Foreskin keratinocyte (primary cell): ENCODE measurements at places on chromosomes 7 and 10. TPM values are rescaled to one million over a fixed set of nuclear protein-coding genes. Genes with fewer than 3 reads are reported as not detected.

DNA sequence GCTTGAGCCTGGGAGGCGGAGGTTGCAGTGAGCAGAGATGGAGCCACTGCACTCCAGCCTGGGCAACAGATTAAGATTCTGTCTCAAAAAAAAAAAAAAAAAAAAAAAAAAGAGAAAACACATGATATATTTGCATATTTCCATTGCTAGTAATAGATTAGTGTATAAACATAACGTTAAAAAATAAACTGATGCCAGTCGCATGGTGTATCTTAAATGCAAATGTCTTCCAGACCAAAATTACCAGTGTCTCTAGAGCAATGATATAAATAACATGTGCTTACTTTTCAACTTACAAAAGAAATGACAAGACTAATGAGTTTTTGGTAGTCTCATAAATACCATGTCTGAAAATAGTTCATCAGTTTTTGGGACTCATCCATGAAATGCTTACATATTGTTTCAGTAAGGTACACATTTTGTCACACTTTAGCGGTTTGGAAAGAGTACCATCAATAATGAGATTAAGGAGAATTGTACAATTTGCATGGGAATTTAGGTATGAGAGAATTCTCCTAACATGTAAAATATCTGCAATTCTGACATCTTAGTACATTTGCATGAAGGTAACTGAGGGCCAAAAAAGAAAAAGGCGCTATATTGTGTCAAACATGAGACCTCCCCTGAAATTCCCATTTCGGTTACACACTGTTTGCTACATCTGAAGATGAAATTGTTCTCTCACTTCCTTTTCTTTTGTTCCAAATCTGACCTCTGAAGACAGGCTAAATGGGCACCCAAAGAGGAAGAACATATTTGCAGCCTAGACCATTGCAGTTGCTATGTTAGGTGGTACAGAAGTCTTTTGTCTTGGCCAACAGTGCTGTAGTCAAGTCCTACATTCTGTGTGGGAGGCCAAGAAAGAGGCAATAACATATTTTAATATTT, 51.5 kb upstream of the PIP4K2A start:
- no peak for DNase-seq

DNA sequence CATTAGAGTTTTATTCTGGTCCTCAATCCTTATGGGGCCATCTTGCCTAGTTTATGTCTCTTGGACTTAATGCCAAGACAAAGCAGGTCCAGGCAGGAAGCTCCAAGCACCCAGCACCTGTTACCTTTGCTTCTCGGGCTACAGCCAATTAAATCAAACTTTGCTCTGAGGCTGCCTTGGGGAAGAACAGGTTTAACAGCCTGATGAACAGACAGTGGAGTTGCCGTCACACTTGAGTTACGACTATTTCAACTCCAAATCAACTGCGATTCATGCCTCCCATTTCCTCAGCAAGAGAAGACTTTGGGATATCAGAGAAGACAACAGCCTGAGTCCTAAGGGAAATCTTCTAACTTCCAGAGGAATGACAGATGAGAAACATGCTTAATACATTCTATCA, 62.2 kb downstream of the XPNPEP1 start:
- DNase-seq: peak; percentile 43

GRCh38 chr7:44538798-44539668, 2.1 kb downstream of the NPC1L1 start:
- DNase-seq: no peak

GRCh38 chr7:34523226-34523918, 134.6 kb upstream of the NPSR1 start:
- DNase-seq: peak; percentile 60

DNA sequence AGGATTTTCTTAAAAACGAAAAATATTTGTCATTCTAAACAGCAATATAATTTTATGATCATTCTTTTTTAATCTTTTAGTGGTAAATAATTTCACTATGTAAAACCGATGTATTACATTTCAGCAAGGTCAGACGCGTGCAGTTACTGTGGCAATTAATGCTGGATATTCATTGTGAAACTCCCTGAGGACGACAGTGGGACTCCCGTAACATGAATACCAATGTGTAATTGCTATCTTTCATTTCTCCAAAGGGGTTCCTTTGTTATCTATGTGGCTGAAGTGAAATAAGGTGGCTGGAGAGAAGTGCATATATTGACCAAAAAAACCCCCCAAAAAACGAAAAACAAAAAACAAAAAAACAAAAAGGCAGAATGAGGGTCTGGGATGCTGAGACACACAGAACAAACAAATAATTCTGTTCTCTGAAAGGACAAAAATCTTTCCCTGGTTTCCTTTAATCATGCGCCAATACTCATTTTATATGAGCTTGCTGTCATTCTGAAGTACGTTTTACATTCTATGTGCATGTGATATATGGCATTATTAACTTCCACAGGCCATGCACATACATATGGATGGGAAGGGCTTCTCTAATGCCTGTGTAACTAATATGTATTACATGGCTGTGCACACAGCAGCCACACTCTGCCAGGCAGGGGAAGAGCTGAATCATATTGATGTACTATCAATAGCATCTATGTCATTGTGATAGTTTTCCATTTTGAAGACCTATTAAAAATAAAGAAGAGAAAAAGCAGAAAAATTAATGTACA, 161.4 kb downstream of the RAPGEF5 start:
- no peak for DNase-seq

- no peak for DNase-seq
Measured at GRCh38 chr10:74824900-74825370, 1.5 kb upstream of the KAT6B start.

DNA sequence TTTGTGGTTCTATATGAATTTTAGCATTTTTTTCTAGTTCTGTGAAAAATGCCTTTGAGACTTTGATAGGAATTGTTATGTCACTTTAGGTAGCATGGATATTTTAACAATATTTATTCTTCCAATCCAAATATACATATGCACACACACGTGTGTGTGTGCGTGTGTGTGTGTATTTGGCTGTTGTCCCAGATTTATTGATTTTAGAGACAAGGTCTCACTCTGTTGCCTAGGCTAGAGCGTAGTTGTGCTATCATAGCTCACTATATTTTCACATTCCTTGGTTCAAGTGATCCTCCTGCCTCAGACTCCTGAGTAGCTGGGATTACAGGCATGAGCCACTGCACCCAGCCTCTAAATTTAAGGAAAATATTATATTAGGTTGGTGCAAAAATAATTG, 162.5 kb upstream of the TRIM24 start:
- no peak for DNase-seq

- DNase-seq: no peak
Measured at GRCh38 chr10:133021963-133022775, 65.6 kb upstream of the ADGRA1 start.

- DNase-seq: no peak
Measured at GRCh38 chr7:35446091-35446490, 192.2 kb upstream of the TBX20 start.

GRCh38 chr7:150740053-150740452, 2.8 kb downstream of the GIMAP5 start:
- DNase-seq: no peak

DNA sequence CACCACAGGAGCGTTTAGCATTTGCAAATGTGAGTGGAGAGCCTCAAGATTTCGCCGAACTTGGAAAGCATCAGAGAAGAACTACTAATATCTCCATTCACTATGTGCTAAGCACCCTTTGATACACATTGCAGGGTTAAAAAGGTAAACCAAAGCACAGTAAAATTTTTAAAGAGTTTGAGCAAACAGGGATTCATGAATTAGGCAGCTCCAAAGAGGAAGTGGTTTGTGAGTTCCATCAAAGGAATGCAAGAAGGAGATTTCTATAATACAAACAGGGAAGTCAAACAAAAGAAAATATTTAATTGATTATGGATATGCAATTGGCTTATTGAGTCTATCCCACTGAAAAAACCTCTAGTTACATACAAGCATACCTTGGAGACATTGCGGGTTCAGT, 81.1 kb upstream of the TMEM72 start:
- DNase-seq: peak; percentile 17

DNA sequence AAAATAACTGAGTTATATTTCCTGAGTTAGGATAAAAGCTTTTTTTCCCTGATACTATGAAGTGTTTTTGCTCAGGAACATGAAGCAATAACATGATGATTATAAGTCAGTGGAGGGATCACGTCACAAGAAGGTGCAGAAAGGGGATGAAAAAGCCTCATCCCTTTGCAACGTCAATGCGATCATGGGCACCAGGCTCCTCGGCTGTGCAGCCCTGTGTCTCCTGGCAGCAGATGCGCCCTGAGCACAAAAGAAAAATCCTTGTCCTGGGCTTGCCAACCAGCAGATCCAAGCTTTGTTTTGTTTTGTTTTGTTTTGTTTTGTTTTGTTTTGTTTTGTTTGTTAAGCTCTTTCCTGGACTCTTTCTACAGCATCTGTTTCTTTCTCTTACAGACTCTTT, 103.5 kb upstream of the PRSS1 start:
- no peak for DNase-seq

DNA sequence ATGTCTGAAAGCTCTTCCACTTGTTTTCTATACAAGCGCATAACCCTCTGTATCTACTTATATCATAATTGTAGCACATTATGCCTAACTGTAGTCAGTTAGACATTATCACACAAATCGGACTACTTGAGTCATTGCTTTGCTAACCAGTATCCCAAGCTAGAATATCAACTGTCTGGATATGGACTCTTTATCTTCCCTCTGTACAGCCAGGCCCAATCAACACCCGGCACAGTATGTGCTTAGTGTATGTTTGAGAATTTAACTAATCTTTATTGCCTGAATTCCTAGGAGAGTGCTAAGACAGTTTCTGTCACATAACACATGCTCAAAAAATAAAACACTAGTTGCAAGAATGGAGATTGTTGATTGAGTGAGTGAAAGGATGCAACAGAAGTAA, 211.2 kb downstream of the ARL4A start:
- DNase-seq: no peak

- DNase-seq: no peak
Measured at GRCh38 chr10:104316321-104317099, 21.8 kb downstream of the ITPRIP start.

- DNase-seq: no peak
Measured at GRCh38 chr10:64365663-64366062, 844.5 kb downstream of the REEP3 start.

DNA sequence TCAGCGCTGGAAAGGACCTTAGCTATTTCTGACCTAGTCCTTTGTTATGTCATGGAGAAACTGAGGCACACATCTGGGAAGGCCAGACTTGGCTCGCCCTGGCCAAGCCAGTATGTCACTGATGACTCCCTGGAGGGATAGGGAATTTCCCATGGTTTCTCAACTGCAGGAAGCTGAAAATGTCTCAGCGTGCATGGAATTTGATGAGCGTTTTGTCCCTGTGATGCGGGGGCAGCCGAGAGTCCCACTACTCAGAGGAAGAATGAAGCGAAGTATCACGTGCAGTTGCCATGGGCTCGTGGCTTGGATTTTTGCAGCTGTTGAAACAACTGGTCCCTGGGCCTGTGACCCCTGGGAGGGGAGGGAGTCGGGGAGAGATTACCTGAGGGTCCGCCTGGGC, 44.8 kb downstream of the CLIP2 start:
- peak; percentile 71 for DNase-seq

DNA sequence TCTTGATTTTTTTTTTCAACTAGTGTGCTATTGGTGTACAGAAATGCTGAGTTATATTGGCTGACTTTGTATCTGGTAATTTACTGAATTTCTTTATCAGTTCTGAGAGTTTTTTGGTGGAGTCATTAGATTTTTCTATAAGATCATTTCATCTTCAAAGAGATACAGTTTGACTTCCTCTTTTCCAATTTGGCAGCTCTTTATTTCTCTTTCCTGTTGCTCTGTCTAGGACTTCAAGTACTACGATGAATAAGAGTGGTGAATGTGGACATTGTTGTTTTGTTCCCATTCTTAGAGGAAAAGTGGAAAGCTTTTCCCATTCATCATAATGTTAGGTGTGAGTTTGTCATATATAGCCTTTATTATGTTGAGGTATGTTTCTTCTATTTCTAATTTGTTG, 50.2 kb downstream of the LOXL4 start:
- DNase-seq: no peak

DNA sequence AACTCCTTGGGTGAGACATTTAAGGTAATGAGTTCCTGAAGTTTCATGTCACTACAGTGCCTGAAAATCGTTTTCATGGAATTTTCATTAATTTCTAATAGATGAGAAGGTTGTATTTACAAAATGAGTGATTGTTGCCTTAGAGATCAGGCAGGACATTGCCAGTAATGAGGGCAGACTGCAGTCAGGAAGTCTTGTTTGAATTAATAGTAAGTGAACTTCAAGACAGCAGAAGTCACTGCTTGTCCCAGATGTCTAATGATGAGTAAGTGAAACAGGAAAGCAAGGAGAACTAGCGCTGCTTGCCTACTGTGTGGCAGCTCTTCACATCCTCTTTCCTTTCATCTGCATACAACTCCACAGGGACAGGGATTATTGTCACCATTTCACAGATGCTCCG, 237.4 kb downstream of the BAMBI start:
- no peak for DNase-seq

DNA sequence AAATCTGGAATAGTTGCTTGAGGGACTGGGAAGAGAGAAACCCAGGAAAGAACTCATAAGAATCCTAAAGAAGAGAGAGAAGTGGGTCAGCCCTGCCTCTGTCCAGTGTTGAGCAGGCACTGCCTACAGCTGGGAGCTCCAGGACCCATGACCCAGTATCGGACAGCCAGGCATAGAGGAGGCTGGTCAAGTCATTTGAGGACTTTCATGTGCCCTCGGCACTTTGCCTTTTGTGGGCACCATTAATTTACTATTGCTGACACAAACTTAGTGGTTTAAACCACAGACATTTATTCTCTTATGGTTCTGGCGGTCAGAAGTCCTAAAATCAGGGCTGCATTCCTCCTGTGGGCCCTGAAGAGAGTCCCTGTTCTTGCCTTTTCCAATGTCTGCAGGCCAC, 60.3 kb downstream of the CPXM2 start:
- no peak for DNase-seq

- no peak for DNase-seq
Measured at GRCh38 chr7:25395976-25396375, 167.7 kb upstream of the NPVF start.

DNA sequence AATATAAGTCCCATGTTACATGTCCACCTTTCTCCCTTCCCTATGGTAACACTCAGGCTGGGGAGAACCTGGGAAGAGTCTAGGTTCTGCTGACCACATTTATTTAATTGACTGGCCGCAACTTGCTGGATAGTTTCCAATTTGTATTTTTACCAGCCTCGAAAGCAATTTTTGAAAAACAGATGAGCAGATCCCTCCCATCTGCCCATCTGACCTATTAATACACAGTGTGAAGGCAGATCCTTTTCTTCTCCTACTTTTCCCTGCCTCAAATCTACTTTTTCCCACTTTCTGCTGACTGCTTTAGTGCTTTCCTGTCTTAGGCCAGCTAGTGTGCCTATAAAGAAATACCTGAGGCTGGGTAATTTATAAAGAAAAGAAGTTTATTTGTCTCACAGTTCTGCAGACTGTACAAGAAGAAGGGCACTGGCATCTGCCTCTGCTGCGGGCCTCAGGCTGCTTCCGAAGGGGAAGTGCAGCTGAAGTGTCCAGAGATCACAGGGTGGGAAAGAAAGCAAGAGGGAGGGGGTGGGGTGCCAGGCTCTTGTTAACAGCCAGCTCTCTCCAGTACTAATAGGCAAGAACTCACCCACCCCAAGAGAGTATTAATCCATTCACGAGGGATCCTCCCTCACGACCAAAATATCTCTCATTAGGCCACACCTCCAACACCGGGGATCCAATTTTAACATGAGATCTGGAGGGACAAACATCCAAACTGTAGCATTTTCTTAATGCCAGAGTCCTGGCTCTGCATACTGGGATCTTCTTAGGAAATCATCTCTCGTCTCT, 336.0 kb upstream of the IGFBP3 start:
- no peak for DNase-seq

Gene SOSTDC1
- 0.03 and 0.10 TPM in 2 replicates for polyA plus RNA-seq

Gene VENTX
- polyA plus RNA-seq: not detected in 2 replicates

Gene FANK1
- 3.3 and 5.8 TPM in 2 replicates for polyA plus RNA-seq

Gene LIMK1
- polyA plus RNA-seq: 17.8 and 18.1 TPM in 2 replicates

Gene DPCD
- polyA plus RNA-seq: 42.1 and 44.9 TPM in 2 replicates

Gene CDHR1
- polyA plus RNA-seq: 0.51 and 1.2 TPM in 2 replicates

Gene ADAM22
- 0.01 and 0.08 TPM in 2 replicates for polyA plus RNA-seq
